ENCODE measurements at places on chromosomes 5 and 9.

DNA sequence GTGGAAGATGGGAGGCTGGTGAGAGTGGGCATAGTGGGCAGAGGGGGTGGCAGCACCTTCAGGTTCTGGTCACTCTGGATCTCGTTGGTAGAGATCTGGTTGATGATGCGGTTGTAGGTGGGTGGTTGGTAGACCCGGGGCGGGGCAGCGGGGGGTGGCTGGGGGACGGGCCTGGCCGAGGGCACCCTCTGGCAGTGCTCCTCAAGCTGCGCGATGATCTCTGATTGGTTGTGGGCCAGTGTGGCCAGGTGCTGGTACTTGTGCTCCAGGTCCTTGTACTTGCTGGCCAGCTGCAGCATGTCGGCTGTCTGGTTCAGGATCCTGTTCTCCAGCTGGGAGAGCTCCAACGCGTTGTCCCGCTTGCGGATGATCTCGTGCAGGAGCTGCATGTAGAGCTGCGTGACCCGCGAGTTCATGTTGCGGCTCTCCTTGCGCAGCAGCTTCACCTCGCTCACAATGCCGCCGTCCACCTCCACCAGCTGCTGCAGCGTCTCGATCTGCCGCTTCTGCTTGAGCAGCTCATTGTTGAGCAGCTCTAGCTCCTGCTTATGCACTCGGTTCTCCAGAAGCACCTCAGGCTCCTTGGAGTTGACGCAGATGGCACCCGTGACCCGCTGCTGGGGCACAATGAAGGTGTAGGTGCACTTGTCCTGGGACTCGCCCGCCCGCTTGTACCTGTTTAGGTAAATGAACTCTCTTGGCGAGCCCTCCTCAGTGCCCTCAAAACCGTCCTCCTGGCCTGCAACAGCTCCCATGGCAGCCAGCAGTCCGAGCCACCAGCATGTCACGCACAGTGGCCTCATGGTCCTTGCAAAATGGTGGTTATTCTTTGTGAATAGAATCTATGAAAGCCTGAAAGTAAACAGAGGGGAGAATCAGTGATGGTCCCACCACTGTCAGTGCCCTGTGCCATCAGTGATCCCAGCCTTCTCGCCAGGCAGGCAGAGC lies 14.2 kb downstream of the ANGPTL2 start:
- no peak for DNase-seq

- no peak for DNase-seq
These were observed 1.3 kb downstream of the SPTAN1 start for GRCh38 chr9:128553728-128554127.

DNA sequence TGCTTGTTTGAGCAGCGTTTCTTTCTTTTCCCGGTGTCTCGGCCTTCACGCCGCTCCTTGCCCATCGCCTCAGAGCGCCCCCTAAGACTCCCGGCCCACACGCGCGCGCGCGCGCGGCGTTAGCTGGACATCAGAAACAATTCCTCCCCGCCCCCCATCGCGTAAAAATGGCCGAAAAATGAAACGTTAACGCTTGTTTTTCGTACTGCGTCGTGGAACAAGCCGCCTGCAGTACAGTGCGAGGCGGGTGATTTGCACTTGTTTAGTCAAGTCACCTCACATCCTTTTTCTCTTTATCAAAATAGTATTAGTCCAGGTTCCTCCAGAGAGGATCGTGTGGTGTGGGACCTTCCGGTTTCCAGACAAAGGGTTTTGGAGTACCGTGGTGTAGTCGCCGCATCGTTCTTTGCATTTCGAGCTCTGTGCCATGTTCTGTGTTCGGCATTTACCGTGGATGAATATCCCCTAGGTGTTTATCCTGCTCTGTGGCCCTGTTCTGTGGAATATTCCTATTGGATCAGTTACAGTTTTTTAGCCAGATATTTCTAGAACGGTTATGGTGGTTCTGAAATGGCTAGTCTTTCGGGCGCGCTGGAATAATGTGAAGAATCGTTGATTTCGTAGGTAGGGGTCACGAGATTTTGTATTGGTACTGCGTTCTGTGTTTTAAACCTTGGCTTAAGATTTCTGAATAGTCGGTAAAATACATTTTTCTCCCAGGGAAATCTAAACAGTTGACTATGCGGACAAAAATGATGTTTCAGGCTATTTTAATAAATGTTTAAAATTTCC lies 1.0 kb downstream of the MATR3 start:
- DNase-seq, result no peak

DNA sequence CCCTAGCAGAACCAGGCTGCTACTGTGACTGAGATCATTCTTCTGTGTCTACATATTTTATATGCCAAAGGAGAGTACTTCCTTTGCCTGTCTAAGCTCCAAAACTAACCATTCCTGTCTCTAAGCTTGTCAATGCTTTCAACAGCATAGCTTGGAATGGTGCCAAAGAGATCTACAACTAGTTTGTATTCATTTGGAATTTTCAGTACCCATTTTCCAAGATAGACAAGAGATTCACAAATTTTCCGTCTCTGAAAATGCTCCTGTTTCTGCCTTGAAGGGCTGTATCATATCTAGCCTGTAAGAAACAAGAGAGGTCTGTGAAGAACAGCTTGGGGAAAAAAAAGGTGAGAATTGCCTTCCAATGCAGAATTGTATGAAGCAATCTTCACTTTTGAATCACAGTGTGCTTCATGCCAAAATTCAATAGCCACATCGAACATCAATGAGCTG lies 334.4 kb upstream of the ACTBL2 start:
- DNase-seq, result no peak

GRCh38 chr5:76754668-76755078 lies 38.7 kb downstream of the F2R start:
- no peak for DNase-seq
